ENCODE measurements at places on chromosomes 5 and 9. TPM values are rescaled to one million over a fixed set of nuclear protein-coding genes. Genes with fewer than 3 reads are reported as not detected.

- DNase-seq = no peak
These were observed 34.2 kb upstream of the IL7R start for GRCh38 chr5:35822511-35822910.

The PCDHA9 gene
- total RNA-seq = under 0.01 TPM

DNA sequence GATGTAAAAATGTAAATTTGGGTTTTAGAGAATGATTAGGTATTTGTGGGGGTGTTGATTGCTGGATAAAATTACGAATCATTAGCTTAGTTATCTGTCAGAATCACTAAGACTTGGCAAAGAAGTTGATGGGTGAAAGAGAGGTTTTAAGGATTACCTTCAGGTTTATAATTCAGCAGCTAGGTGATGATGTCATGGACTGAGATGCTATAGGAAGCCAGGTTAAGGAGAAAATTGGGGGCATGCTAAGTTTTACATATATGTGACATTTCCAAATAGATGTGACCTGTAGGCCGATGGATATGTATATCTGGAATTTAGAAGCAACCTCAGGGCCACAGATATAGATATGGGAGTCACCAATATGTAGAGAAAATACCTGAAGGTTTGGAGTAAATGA is 228.0 kb downstream of the FER start:
- no peak for DNase-seq

- no peak for DNase-seq
These were observed 8.1 kb upstream of the PRR7 start for GRCh38 chr5:177438468-177438867.

DNA sequence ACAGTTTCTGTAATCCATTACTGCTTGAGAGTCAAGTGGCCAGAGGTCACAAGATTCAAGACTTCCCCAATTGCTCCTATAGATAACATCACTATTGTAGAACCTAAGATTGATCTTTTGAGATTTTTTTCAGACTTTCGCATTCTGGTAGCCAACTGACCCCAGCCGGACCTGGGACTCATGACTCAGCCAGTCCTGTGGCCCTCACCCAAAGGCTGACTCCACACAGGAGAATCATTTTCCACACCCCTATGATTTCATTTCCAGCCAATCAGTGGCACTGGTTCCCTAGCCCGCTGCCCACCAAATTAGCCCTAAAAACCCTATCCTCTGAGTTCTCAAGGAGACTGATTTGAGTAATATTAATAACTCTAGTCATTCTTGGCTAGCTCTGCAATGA is 36.2 kb downstream of the TARS1 start:
- DNase-seq = no peak

- no peak for DNase-seq
These were observed 21.2 kb downstream of the ENC1 start for GRCh38 chr5:74619308-74619707.

GRCh38 chr5:15571081-15571480 is 71.1 kb downstream of the FBXL7 start:
- no peak for DNase-seq

GRCh38 chr5:172833372-172833685 is 722 bp upstream of the ERGIC1 start:
- DNase-seq = no peak

- DNase-seq = no peak
These were observed 93.5 kb downstream of the JMY start for GRCh38 chr5:79329453-79329852.

- no peak for DNase-seq
These were observed 558.8 kb upstream of the ADAMTS16 start for GRCh38 chr5:4581289-4581688.

DNA sequence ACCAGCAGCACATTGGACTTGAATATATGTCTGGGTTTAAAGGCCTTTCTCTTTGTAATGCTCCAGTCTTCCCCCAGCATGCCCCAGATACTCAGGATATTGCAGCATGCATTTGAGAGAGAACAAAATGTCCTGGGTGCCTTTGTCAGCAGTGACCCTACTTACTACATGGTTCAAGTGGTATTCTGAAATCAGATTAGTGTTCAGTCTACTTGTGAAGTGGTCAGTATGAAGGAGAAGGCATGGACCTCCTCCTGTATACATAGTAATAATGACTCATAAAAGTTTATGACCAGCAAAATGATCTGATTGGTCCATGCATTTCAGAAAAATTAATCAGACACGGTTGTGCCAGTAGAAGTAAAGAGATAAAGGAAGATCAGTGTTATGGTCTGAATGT is 25.4 kb downstream of the GPR21 start:
- no peak for DNase-seq

DNA sequence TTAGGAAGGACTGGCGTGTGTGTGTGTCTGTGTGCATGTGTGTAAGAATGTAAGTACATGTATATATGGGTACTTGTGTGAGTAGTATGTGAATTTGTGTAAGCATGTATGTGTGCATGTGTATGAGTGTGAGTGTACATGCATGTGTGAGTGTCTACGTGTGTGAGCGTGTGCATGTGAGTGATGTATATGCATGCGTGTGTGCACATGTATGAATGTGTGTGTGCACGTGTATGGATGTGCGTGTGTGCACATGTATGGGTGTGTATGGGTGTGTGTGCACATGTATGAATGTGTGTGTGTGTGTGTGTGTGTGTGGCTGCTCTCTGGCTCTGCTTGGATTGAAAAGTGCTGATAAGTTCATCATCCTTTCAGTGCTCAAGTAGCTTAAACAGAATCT is 154.5 kb downstream of the TENT4A start:
- no peak for DNase-seq

GRCh38 chr9:14083366-14083765 is 230.6 kb downstream of the NFIB start:
- no peak for DNase-seq

GRCh38 chr9:27276193-27277030 is 20.5 kb downstream of the EQTN start:
- no peak for DNase-seq

DNA sequence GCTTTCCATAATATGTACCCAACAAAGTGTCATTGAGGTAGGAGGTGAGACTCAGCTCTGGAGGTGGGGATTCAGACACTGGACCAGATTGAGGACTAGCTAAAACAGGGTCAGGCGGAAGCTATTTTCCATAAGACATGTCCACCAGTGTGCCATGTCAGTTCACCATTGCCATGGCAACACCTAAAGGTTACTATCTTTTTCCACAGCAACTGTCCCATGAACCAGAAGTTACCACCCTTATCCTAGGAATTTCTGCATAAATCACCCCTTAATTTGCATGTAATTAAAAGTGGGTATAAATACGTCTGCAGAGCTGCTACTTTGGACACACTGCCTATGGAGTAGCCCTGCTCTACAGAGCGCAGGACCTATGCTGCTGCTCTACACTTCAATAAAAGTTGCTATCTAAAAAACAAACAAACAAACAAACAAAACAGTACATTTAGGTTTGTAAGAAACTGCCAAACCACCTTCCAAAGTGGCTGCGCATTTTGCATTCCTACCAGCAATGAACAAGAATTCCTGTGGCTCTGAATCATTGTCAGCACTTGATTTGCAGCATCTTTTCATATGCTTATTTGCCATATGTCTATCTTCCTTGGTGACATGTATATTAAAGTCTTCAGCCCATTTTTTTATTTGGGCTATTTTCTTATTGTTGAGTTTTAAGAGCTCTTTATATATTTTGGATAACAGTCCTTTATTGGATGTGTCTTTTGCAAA is 18.0 kb upstream of the TRIM32 start:
- DNase-seq = no peak

GRCh38 chr5:151040211-151040747 is 19.9 kb downstream of the GPX3 start:
- DNase-seq = no peak

GRCh38 chr5:87754009-87754757 is 341.5 kb upstream of the CCNH start:
- DNase-seq = no peak

DNA sequence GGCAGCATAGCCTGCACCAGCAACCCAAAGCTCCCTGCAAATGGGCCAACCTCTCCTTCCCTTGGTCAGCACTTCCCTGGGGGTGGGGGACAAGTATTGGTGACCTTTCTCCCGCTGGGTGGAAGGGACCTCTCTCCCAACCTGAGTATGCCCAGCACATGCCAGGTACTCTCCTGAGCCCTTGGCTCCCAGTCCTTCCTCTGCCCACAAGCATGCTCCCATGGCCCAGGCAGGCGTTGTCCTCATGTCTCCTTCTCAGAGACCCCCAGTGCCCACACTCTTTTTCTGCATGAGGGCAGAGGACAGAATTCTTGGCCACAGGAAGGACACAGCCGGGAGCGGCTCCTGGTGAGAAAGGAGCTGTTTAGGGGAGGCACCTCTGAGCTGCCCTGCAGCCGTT is 60.3 kb downstream of the PHF2 start:
- no peak for DNase-seq

The ARAP3 gene
- total RNA-seq = 10.8 TPM

The CA9 gene
- total RNA-seq = 0.27 TPM

The OR1J2 gene
- not detected for total RNA-seq

DNA sequence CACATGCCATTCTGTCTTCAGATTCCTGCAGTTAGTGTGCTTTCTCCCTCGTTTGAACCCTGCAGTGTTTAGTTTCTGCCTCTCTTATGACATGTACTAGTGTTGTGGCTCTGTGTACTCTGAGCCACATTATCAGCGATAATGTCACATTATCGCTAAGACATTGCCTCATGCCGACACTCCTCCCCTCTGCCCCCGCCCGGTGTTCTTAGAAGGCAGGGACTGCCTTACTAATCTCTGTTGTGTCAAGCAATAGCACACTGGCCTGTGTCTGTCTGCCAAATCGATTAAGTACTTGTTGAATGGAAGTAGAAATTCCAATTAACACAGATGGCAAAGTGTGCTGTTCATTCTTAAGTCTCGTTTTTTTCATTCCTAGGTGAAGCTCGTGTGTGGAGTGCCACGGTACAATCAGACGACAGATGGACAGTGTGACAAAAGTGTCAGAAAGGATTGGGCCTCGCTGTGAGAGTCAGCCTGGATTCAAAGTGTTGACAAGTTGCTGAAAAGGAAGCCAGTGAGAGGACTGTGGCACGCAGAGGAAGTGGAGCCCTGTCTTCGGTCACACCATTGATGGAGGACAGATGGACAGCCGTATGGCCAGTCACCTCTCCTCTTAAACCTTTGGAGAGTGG is 10.5 kb downstream of the PIK3R1 start:
- DNase-seq = no peak

The AIF1L gene
- total RNA-seq = 58.4 TPM

The FUT7 gene
- not detected for total RNA-seq

The TRAF1 gene
- 13.2 TPM for total RNA-seq

- DNase-seq = no peak
These were observed 36.5 kb upstream of the ANKRD33B start for GRCh38 chr5:10527281-10527950.

The TAF9 gene
- 67.2 TPM for total RNA-seq

- no peak for DNase-seq
These were observed 98.0 kb upstream of the TSLP start for GRCh38 chr5:110973510-110973909.

DNA sequence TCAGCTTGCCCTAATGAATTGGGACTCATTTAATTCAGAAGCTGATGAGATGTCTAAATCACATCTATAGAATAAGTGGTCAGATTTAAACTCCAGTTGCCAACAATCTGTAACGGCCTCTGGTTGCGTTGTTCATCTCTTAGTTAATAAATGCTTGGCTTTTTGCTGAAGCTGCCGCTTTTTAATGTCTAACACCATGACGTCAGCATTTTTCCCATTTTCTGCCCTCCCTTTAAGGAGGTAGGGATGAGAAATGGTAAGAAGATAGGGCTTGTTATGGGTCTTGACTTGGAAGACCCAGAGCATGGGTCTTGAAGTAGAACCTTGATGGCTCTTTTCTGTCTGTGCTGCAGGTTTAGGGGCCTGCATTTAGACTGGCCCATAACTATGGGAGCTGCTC is 33.3 kb downstream of the PALM2AKAP2 start:
- DNase-seq = no peak

The ZNF462 gene
- total RNA-seq = 26.2 TPM

- DNase-seq = no peak
These were observed 87.4 kb upstream of the FER start for GRCh38 chr5:108660291-108660690.

DNA sequence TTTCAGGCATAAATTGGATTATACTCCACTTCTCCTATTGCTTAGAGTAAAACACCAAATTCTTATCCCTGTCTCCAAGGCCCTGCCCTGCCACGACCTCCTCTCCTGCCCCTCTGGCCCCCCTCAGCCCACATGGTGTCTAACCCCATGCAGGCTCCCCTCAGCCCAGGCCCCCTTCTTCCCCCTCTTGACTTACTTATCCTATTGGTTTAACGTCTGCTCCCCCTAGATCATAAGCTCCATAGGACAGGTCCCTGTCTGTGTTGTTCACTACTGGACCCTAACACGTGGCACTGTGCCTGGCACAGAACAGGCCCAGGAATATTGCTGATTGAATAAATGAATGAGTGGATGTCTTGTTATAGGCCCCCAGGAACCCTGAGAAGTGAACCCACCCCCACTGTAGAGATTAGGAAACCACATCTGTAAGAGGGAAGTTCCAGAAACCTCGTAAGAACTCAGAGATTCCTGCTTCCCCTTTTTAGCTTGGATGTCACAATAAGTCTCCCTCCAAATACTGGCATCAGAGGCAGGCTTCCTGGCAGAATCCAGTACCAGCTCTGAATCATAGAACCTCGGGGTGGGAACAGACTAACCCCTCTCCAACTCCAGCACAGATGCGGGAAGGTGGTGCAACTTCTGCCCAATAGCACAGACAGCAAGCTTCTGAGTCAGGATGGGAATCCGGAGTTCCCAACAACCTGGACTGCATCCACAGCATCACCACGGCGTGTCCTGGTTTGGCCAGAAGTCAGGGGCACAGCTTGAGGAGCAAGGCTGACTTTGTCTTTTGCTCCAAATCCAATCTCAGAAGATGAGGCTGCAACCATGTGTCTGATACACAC is 31.5 kb downstream of the HRH2 start:
- no peak for DNase-seq

GRCh38 chr5:55492449-55492848 is 42.3 kb downstream of the PLPP1 start:
- DNase-seq = no peak

The CYLC2 gene
- not detected for total RNA-seq

DNA sequence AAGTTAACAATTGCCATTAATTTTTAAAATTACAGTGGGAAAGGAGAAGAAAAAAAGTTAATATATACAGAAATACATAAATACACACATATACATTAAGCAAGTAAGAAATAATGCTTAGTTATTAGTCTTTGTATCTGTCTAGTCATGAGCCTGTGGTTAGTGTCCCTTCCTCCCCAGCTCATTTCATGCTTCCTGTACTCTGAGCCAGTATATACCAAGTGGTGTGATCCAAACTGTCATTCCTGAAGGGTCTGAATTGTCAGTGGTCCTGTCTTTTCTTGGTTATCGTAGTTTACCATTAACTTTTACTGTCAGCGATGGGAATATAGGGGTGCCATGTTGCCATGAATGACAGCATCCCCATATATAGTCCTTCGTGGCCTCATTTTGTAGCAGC is 24.2 kb upstream of the STOM start:
- no peak for DNase-seq

- no peak for DNase-seq
These were observed 1.1 kb downstream of the ELOVL7 start for GRCh38 chr5:60842871-60843385.

The GLDC gene
- 17.3 TPM for total RNA-seq

GRCh38 chr9:37575511-37575914 is 667 bp downstream of the FBXO10 start:
- DNase-seq = no peak
